ENCODE measurements at places on chromosomes 1 and 21. TPM values are rescaled to one million over a fixed set of nuclear protein-coding genes. Genes with fewer than 3 reads are reported as not detected.

NPL gene
- 1.8 TPM for total RNA-seq

PPFIA4 gene
- 0.29 TPM for total RNA-seq

AUNIP gene
- total RNA-seq: 1.6 TPM

NUP133 gene
- 29.9 TPM for total RNA-seq

NPHP4 gene
- 7.5 TPM for total RNA-seq

C1orf141 gene
- total RNA-seq: not detected

CAPN8 gene
- total RNA-seq: not detected

ACADM gene
- 13.4 TPM for total RNA-seq

KMO gene
- not detected for total RNA-seq

KRTAP13-2 gene
- total RNA-seq: not detected

COL6A1 gene
- total RNA-seq: 174 TPM

AMPD1 gene
- not detected for total RNA-seq

DHX9 gene
- total RNA-seq: 107 TPM

XKR8 gene
- total RNA-seq: 14.5 TPM

LYPD8 gene
- total RNA-seq: not detected

CACHD1 gene
- total RNA-seq: 8.2 TPM

LAMC1 gene
- 629 TPM for total RNA-seq

LAX1 gene
- total RNA-seq: not detected
